ENCODE measurements at places on chromosomes 5 and 9.

DNA sequence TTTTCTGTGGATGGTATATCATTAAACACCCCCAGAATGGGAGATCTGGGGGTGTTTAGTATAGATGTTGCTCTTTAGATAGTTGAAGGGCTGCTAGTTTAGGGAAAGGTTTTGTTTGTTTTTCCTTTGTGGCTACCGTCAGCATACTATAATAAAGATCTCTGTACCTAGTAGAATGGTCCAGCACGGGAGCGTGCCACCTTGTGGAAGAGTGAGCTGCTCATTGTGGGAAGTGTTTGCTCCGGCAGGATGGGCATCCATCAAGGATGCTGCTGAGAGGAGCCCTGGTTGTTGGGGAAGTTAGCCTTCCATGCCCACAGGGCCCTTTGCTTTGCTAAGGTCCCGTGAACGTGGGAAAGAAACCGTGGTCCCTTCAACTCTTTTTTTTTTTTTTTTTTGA is 113.1 kb downstream of the LIFR start:
- no peak for DNase-seq

DNA sequence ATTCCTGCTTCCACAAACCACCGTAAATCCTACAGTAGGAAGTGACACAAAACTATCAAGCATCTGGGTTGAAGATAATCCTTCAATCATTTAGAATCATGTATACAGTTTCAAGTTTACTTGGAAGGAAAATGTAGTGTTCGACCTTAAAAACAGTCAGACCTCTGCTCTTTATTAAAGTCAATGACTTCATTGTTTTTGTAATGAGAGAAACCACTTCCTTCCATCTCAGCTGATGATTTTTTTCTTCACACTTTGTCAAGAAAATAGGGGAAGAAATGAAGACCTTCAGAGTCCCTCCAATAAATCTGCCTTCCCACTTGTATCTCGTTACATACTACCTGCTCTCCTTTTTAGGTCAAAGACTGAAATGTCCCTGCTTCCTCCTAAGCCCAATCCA is 30.1 kb downstream of the TUSC1 start:
- DNase-seq: no peak

GRCh38 chr9:124412228-124412575 is 3.0 kb downstream of the PSMB7 start:
- no peak for DNase-seq

DNA sequence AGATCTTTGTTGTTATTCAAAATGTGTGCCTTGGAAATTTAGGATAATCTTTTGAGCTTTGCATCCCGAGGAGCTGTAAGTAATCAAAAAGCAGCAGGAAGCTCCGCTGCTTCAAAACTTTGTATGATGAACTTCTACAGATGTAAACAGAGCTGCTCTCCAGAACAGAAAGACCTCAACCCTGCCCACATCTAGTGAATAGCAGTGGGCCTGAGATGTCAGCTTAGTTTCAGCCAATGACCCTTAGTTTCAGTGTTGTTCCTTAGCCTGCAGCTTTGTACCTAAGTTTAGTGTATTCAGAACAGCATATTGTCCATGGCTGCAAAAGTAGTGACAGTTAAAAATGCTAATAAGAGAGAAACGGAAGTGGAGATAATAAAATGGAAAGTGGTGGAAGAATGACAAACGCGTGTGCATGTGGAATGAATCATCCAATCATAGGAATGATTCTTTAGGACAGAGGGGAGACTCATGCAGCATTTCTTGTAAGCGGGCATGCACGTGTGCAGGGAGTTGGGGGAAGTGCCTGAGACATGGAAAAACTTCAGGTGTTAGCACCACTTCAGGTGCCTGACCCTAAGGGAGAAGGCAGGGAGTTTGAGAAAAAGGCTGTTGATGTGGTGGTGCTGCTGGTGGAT is 24.9 kb downstream of the SNX24 start:
- no peak for DNase-seq

- DNase-seq: peak; percentile 96
Measured at GRCh38 chr9:112750016-112750763, at the start of gene SNX30. SNX30 (plus strand) TSS chr9:112750760; CDS start chr9:112751002, 242 bp downstream.

GRCh38 chr5:54615381-54615780 is 97.8 kb downstream of the SNX18 start:
- DNase-seq: no peak

DNA sequence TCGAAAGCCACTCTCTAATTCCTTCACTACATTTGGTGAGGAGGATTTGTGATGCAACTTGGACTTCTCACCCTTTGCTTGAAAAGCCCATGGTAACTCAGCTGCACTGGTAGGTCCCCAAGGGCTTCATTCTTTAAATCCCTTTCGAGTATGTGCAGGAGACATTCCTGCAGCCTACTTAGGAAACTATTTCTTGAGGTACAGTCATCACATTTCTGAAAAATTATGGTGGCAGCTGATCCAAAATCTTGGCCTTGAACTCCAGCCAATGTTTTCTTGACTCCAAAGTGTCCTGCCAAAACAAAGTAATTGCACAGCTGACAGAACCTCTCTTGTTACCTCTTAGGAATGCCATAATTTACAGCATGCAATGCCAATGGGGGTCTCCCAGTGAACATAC is 99.7 kb downstream of the NPR3 start:
- DNase-seq: peak; percentile 33

DNA sequence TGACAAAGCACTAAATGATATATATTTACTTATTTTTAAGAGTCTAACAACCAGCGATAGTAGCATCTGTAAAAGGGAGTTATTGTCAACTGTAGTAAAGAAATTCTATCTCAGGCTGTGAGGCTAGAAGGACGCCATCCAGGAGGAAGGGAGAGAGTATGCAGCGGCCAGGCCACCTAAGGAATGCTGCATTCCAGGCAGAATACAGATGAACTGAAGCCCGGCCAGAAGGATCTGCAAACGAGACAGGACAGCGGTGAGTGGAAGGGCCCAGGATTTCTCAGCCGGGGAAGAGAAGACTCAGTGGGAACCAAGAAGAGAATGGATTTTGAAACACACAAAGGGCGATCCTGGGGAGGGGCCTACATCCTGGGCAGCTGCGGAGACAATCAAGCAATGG is 7.4 kb downstream of the RETREG1 start:
- no peak for DNase-seq

- peak; percentile 83 for DNase-seq
Measured at GRCh38 chr9:36728651-36729520, 156.2 kb downstream of the MELK start.

DNA sequence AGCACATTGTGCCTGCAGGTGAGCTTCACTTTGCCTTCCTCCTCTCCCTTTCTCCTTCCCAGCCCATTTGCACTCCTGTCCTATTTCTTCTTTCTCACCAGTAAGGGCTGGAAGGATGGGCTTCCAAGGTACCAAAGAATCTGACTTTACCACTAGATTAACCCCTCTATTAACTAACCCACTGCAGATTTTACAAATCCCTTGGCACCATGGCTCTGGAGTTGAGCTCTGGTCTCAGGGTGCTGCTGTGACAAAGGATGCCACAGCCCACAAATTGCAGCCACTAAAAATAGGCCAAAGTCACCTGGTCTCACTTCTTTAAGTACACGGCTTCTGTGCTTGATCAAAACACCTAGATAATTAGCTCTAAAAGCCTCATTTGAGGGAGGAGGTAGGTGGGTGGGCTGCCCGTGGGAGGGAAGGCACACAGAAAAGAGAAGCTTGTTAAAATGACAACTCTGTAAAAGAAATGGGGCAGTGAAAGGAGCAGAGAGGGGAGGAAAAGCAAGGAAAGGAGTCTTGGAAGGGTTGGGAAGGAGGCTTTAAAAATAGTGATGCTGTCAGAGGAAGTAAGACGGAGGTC is 327.4 kb downstream of the DRD1 start:
- no peak for DNase-seq

GRCh38 chr5:58275516-58275915 is 184.4 kb downstream of the PLK2 start:
- DNase-seq: no peak

- DNase-seq: no peak
Measured at GRCh38 chr5:42531611-42532010, 108.4 kb downstream of the GHR start.

DNA sequence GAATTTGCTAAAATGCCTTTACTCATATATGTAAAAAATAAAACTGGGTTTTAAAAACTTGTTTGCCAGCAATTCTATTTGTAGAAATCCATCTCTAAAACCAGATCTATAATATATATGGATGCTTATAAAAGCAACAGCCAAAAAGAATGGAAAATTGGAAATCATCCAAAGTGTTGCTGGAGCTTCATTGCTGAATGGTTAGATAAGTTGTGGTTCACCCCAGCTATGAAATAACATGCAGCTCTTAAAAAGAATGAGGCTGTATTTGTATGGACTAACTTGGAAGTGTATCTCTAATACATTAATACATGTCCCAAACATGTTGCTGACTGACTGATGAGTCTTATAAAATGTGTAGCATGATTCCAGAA is 76.2 kb downstream of the STK10 start:
- DNase-seq: no peak

- DNase-seq: no peak
Measured at GRCh38 chr5:96977228-96977627, 41.3 kb downstream of the LNPEP start.

- peak; percentile 92 for DNase-seq
Measured at GRCh38 chr9:136690806-136691261, 3.6 kb upstream of the AGPAT2 start.

GRCh38 chr5:113293068-113293974 is 141.5 kb downstream of the TSSK1B start:
- DNase-seq: peak; percentile 53

DNA sequence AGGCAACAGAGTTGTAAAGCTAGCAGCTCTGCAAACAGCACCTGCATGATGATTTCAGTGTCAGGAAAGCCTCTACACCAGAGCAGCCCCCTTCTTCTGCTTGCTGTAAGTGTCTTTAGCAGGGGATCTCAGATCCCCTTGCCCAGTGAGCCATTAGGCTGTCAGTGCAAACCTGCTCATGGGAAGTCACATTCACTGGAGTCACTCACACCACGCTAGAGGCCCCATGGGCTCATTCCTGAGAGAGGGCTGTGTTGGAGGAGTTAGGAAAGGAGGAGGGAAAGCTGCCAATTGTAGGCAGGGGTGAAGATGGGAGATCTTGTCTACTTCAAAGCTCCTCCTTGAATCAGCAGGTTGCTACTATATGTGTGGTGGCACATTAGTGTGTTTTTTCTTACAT is 275.2 kb downstream of the SMARCA2 start:
- DNase-seq: no peak

DNA sequence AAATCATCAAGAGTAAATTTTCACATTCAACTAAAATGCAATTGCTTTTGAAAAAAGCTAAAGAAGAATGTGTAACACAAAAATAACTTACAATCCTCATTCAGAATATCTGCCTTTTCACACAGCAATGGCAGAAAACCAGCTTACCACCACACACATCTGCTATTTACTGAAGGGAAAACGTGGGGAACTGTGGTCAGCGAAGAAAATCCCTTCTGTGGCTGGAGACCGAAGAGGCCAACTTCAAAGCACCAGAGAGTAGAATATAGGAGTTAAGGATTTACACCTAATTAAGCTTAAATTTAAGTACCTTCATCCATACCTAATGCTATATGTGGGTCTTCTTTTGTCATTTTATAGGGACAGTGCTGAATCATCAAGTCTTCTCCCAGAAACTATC is 339.6 kb downstream of the DEPDC1B start:
- no peak for DNase-seq

GRCh38 chr5:151465476-151465875 is 18.1 kb downstream of the SLC36A1 start:
- no peak for DNase-seq

GRCh38 chr5:78550891-78551290 is 97.7 kb downstream of the LHFPL2 start:
- no peak for DNase-seq

All from kidney (tissue), 22 donors.